Right lung (tissue), 10 donors: ENCODE measurements at places on chromosomes 6 and 20. TPM values are rescaled to one million over a fixed set of nuclear protein-coding genes. Genes with fewer than 3 reads are reported as not detected.

- no peak for DNase-seq
These were observed 254.7 kb downstream of the TSHZ2 start for GRCh38 chr20:53226826-53227225.

- DNase-seq, result no peak
These were observed 17.5 kb upstream of the CHRNA4 start for GRCh38 chr20:63378626-63379025.

DNA sequence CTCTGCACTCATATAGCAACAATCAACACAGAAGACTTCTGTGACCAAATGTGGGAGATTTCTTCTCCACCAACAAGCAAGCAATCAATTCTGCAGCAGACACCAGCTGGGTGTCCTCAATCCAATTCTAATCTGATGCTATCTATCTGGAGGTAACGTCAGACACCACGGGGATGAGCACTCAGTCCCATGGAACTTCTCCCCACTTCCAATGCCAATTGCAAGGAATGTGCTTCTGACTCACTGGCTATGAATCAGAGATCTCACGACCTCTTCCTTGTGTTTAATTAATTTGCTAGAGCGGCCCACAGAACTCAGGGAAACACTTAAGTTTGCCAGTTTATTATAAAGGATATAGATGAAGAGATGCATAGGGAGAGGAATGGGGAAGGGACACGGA lies 103.5 kb upstream of the SIRPG start:
- no peak for DNase-seq

MCCD1 gene
- polyA plus RNA-seq, result not detected

- DNase-seq, result peak; percentile 83
These were observed 291.1 kb downstream of the CLIC5 start for GRCh38 chr6:45724511-45724910.

TRIM10 gene
- polyA plus RNA-seq, result 0.37 TPM

GRCh38 chr6:109628158-109629000 lies 62.6 kb downstream of the AK9 start:
- DNase-seq, result no peak

NTSR1 gene
- polyA plus RNA-seq, result 0.04 TPM

- no peak for DNase-seq
These were observed 6.6 kb downstream of the TSPYL4 start for GRCh38 chr6:116247285-116247684.

HLA-DRA gene
- 79.3 TPM for polyA plus RNA-seq

DNA sequence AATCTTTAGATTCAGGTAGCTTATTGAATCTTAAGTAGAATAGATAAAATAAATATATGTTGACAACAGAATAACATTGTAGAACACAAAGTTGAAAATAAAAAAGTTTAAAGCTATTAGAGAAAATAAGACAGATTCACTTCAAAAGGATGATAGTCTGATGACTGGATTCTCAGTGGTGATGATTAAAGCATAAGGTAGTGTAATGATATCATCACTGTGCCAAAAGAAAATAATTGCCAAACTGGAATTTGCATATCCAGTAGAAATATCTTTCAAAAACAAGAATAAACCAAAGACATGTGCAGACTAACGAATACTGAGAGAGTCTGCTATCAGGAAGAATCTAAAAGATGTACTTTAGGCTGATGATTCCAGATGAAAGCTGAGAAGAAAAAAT lies 30.2 kb downstream of the ENPP1 start:
- no peak for DNase-seq

- no peak for DNase-seq
These were observed 113.4 kb downstream of the EYA2 start for GRCh38 chr20:47007826-47008655.

HLA-DMB gene
- 11.0 TPM for polyA plus RNA-seq

NR2E1 gene
- polyA plus RNA-seq, result 0.07 TPM

DNA sequence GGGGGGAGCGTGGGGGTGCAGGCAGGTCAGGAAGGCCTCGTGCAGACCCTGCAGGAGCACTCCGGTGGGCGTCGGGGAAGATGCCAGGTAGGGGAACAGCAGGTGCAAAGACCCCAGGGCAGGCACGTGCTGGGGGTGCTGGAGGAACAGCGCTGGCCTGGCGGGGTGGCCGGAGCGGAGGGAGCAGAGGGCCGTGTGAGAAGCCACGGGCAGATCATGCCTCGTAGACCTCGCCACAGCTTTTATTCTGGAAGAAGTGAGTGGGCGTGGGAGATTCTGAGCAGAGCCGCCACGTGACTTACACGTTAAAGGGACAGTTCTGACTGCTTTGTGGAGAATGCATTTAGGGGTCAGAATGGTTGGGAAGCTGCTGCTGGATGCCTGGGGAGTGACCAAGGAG lies 9.3 kb downstream of the NTSR1 start:
- DNase-seq, result no peak

- no peak for DNase-seq
These were observed 1.7 kb downstream of the ADGRF4 start for GRCh38 chr6:47700053-47700452.

DNA sequence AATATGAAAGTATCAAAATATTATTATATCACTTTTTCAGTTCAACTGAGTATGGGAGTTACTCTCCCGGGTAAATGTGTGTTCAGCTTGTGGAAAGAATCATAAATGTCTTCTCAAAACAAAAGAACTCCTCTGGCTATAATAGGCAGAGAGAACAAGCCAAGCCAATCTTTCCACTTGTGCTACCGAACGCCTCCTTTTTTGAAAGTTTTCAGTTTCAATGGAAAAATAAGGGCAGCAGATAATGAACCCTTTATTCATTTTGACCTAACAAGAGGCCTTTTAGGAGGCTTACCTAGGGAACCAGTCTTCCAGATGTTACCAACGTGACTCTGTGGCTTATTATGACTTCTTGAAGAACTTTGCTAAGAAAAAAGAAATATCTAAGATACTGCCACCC lies 67.5 kb downstream of the PDE7B start:
- no peak for DNase-seq

DNA sequence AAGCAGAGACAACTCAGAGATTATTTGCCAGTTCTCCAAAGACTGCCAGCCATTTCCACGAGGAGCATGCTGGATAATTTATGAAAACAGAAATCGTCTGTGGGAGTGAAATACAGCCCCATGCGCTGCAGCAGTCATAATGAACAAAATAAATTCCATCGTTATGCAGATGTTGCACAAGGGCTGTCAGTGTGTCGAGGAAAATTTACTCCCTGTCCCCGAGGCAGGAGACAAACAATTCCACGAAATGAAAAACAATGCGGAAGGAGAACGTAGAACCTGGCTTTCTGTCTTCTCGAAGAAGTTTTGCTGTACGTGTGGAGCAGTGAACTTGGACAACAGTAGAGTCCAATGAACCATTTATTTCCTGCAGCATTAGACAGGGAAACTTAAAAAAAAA lies 399.4 kb downstream of the CD83 start:
- no peak for DNase-seq

- no peak for DNase-seq
These were observed 67.3 kb downstream of the NPEPL1 start for GRCh38 chr20:58759947-58760346.

- DNase-seq, result no peak
These were observed 236.9 kb downstream of the EPM2A start for GRCh38 chr6:145498425-145498824.

EYS gene
- 0.54 TPM for polyA plus RNA-seq

DNA sequence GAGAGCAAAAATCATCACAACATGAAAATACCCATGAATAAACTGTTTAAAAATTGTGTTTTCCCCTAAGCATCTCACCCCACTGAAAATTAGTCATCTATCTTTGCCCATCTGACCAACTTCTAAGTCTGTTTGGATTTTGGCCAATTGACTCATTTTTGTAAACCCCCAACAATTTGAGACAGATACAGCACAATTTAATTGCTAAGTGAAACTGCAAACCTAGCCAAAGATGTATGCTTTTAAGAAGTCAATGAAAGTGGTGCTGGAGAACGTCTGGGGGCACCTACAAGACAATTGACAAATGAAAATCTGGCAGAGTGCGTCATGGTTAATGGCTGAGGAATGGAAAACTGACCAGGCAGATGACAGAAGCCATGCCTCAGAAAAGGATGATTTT lies 30.9 kb upstream of the SLC24A3 start:
- no peak for DNase-seq

DNA sequence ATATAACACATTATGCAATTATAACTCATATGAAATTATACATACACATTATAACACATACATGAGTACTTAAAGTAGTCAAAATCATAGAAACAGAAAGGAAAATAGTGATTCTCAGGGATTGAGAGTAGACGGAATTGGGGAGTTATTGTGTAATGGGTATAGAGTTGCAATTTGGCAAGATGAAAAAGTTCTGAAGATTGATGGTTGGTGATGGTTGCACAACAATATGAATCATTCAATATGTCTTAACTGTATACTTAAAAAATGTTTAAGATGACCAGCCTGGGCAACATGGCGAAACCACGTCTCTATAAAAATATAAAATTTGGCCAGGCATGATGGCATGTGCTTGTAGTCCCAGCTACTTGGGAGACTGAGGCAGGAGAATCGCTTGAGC lies 372.7 kb downstream of the CDKAL1 start:
- DNase-seq, result no peak

SLC17A9 gene
- 4.3 TPM for polyA plus RNA-seq

GRCh38 chr20:54227241-54227640 lies 19.4 kb downstream of the PFDN4 start:
- DNase-seq, result no peak

DNA sequence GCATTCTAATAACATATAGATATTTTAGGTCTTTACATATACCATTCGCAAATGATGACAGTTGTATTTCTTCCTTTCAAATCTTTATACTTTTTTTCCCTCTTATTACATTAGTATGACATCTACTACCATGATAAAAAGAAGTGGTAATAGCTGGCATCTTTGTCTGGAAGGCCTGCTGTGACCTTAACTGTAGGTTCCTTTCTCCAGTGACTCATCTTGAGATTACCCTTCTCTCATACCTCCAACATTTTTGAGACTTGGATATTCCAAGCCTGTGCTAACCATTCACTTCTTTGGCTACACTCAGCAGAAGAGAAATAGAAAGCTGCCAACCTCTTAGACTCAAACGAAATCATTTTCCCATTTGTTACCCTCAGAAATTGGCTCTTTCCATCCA lies 30.3 kb downstream of the ZKSCAN8 start:
- DNase-seq, result no peak

GRCh38 chr6:130394246-130394645 lies 28.4 kb downstream of the TMEM200A start:
- DNase-seq, result no peak

DNA sequence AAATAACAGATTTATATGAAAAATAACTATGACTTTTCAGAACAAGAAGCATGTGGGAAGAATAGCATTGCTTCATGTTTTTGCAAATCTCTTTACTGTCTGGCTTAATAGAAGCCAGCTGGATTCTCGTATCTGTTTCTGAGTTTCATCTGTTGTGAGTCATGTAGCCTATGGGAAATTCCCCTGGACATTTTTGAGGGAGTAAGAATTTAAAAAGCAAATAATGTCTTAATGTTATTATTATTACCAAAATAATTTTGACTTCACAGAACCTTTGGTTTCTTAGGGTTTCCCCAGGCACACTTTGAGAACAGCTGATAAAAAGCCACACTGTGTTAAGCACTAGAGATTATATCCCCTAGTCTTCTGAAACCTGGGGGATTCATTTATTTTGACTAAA lies 75.8 kb downstream of the SYCP2L start:
- no peak for DNase-seq

DNA sequence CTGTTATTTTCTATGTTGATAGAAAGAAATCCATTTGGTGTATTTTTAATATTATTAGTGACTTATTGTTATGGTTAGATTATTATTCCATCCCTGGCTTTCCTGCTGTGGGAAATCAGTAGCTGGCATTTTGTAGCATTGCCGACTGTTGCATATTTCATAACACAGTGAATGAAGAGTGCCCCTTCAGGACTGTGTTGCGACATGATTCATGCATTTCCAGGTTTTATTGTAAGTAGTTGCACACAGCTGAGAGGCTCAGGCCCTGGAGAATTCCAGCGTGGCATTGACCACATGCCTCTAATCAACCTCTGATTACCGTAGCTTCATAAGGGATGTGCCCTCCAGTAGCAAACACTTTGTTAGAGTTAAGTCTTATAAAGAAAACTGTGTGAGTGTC lies 263.9 kb downstream of the FARS2 start:
- peak; percentile 31 for DNase-seq

- no peak for DNase-seq
These were observed 141.5 kb upstream of the PDE10A start for GRCh38 chr6:165804331-165805066.
